ENCODE measurements at places on chromosomes 7 and 10. TPM values are rescaled to one million over a fixed set of nuclear protein-coding genes. Genes with fewer than 3 reads are reported as not detected.

Gene KCNMA1
- polyA plus RNA-seq: 1.9 TPM

Gene PNLIPRP2
- not detected for polyA plus RNA-seq

Gene NUPR2
- not detected for polyA plus RNA-seq

Gene CH25H
- polyA plus RNA-seq: not detected

Gene OR2A12
- not detected for polyA plus RNA-seq

Gene DKK1
- polyA plus RNA-seq: 11.1 TPM

Gene PGAM2
- 213 TPM for polyA plus RNA-seq

Gene DPP6
- polyA plus RNA-seq: not detected

Gene A1CF
- polyA plus RNA-seq: 0.07 TPM

Gene SFMBT2
- 4.3 TPM for polyA plus RNA-seq

Gene SDK1
- 6.9 TPM for polyA plus RNA-seq

Gene POLR3A
- 22.4 TPM for polyA plus RNA-seq

Gene NUTM2E
- not detected for polyA plus RNA-seq

Gene ANKRD7
- not detected for polyA plus RNA-seq

Gene LBX1
- not detected for polyA plus RNA-seq

Gene MAGI2
- polyA plus RNA-seq: 16.8 TPM

Gene WDR86
- 87.0 TPM for polyA plus RNA-seq

Gene ACTL6B
- not detected for polyA plus RNA-seq

Gene AKR1C1
- 45.1 TPM for polyA plus RNA-seq

Gene NEUROD6
- not detected for polyA plus RNA-seq

Gene SPDYE6
- 2.4 TPM for polyA plus RNA-seq

Gene TCERG1L
- 0.12 TPM for polyA plus RNA-seq

Gene ZNF804B
- polyA plus RNA-seq: not detected

Measured in cardiac muscle cell (in vitro differentiated cells and primary cell).